ENCODE measurements at places on chromosomes 11 and 22.

- DNase-seq = no peak
Measured at GRCh38 chr11:8332891-8333290, 69.2 kb upstream of the LMO1 start.

GRCh38 chr11:112277941-112278340 is 17.3 kb upstream of the PLET1 start:
- no peak for DNase-seq

DNA sequence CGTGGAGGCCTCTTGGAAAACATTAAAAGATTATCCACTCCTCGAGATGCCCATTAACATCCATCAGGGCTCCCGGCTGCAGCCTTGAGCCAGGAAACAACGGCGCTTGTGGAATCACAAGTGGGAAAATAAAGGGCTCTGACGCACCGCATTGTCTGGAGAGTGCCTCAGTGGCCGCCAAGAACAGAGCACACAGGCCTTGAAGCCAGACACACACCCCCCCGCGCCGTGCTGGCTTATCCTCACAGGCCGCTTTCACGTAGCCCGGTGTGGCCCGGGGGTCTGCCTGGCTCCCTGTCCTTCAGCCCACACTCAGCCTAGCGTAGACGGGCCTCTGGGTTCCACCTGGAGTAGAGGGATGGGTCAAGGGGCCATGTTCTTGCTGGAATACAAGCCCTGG is 1020.5 kb downstream of the BRD1 start:
- DNase-seq = no peak

- no peak for DNase-seq
Measured at GRCh38 chr22:35598396-35598710, 18.8 kb downstream of the MB start.

DNA sequence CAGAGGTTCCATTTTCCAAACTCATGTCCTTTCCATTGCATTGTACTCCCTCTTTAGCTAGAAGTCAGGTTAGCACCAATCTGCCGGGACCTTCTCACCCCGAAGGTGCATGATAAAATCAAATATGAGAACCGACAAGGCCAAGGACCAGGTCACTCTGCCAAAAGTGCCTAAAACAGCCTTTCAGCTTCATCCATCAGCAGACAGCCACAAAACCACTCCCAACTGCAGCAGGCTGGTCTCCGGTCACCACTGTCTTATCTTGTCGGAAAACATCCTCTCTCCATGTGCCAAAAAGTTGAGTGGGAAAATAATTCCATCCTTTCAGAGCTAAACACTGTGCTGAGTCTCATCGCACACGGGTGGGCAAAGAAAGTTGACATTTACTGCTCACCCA is 1.4 kb downstream of the PI4KA start:
- no peak for DNase-seq

DNA sequence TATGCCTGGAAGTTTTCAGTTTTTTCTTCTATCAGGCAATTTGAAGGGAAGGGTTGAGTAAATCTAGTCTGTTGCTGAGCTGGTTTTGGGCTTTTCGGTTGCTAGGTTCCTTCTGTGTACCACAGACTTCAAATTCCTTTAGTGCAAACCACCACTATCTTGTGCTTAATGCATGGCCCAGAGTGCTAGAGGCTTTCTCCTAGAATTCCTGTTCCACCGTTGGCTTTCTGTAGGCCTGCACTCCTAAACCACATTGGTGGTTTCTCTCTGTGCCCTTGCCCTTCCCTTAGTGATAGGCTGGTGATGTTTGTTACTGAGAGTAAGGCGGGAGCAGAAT is 47.1 kb upstream of the CTSC start:
- DNase-seq = peak; percentile 73

GRCh38 chr11:125449565-125449964 is 46.5 kb downstream of the FEZ1 start:
- no peak for DNase-seq

- no peak for DNase-seq
Measured at GRCh38 chr11:72744474-72744873, 7.7 kb downstream of the ARAP1 start.

DNA sequence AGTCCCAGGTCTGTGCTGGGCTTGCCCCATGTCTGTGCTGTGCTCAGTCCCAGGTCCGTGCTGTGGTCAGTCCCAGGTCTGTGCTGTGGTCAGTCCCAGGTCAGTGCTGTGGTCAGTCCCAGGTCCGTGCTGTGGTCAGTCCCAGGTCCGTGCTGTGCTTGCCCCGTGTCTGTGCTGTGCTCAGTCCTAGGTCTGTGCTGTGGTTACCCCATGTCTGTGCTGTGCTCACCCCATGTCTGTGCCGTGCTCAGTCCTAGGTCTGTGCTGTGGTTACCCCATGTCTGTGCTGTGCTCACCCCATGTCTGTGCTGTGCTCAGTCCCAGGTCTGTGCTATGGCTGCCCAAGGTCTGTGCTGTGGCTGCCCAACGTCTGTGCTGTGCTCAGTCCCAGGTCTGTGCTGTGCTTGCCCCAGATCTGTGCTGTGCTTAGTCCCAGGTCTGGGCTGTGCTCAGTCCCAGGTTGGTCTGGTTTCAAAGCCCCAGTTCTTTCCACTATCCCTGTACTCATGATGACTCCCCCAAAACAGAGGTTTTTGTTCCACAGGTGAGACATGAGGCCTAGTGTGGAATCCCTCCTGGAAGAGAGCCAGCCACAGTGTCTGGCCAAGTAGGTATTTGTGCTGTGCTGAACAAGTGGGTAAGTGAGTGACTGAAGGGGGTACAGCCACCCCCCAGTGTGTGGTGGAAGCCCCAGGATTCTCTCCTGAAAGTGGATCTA is 34.8 kb downstream of the IRAG1 start:
- DNase-seq = no peak

DNA sequence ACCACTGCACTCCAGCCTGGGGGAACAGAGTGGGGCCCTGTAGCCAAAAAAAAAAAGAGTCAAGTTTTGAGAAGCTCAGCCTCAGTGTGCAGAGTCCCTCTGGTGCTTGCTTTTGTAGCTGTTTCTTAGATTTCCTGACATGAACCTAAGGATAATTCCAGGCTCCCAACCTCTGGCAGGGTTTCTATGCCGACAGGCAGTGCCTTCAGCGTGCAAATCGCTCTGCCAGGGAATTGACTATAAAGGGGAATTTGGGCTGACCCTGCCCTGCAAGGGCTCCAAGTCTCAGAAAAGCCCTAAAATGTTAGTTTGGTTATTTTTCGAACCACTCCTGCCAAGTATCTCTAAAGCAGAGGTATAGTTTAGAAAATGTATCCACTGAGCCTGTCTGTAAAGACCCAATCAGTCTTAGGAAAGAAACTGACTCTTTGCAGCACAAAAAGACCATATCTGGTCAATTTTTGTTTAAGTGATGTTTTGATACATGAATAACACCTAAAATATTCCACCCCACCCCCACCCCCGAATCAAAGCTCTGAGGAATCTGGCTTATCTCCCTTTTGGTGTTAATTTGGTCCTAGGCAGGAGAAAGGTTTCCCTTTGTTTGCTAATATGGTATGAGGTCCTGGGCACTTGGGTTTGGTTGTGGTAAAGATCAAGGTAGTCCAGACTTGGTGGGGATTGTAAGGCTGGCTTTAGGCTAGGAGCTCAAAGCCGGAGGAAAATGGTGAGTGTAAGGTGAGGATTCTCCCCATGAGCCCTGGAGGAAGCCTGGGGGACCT is 49.7 kb downstream of the ANO1 start:
- peak; percentile 42 for DNase-seq

DNA sequence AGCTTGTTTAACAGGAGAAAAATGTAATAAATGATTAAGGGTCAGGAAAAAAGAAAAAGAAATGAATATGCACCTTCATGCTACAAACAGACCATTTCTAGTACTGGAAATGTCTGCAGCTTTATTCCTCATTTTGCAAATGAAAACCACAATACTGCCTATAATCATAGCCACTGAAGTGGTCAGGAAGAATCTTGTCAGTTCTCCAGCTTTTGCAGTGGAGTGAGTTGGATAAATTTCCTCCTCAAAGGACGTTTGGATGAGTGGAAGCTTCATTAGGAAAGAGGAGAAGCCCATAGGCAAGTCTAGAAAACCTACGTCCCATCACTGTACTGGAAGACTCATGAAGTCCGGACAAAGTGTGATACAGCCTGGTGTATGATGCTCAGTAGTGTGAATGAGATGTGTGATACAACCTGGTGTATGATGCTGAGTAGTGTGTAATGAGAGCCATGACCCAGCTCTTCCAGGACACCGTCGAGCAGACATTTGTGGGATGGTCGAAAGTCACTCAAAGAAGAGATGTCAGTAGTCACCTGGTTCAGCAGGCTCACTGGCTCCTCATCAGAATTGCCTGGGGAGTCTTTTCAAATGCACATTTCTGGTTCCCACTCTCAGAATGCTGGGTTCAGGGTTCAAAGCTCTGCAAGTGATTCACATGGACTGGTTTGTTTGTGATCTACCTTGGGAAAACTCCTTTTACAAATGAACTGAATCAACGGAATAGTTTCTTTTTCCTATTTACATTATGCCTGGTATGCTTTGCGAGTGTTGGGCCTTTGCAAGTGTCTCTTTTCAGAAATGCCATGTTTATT is 101.3 kb downstream of the PDHX start:
- peak; percentile 64 for DNase-seq

DNA sequence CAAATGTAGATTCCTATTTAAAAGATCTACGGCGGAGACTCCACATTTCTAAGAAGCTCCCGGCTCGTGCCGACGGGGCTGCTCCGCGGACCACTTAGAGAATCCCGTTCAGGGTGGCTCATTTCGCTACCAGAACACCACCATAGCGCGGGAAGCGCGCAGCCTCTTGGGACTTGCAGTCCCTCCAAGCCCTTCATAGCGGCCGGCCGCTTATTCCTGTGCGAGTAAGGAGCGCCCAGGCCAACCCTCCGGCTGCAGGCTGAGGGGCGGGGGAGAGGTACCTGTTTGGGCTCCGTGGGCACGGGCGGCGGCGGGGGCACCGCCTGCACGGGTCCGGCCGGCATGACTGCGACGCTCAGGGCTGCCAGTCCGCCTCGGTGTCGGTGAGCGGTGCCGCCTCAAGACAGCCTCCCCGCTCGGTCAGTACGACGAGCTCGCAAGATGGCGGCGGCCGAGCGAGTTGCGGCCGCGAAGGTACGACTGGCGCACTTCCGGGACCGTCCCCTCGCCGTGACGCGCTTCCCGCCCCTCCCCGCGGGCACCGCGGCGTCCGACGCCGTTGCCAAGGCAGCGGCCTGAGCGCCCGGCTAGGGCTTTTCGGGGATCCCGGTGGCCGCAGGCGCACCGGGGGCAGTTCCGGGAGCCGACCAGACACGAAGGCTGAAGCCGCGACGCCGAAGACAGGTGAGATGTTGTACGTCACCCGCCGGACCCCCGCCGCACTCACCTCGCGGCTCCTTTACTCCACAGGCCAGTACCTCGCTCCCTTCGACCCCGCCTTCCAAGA is at the start of the genes CCDC157 and SF3A1:
Gene CCDC157 (plus strand): TSS at position 559 of the 787 bp plus-strand sequence. CDS start 8,994 bp downstream, outside the sequence.
Gene SF3A1 (minus strand): TSS at position 446 of the 787 bp plus-strand sequence. CDS start 102 bp downstream, at position 344.
- peak; percentile 96 for DNase-seq

GRCh38 chr22:49440931-49441330 is 386.7 kb downstream of the BRD1 start:
- DNase-seq = no peak

- DNase-seq = no peak
Measured at GRCh38 chr22:49550766-49551362, 276.8 kb downstream of the BRD1 start.

DNA sequence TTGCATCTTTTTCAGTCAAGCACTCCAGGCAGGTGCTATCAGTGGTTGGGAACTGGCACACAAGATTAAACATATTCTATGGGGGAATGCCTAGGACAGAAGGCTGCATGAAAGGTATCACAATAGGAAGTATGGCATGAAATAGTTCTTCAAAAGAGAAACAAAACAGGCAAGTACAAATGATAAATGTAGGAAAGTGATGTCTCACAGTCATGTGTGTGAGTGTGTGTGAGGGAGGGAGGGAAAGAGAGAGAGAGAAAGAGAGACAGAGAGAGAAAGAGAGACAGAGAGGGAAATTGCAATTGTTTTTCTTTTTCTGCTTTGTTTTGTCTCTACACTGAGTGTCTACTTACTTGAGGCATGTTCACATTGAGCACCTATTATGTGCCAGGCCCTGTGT is 456.3 kb downstream of the MIAT start:
- no peak for DNase-seq

- no peak for DNase-seq
Measured at GRCh38 chr11:75262436-75262835, 21.9 kb downstream of the TPBGL start.

- DNase-seq = no peak
Measured at GRCh38 chr22:40634119-40634903, 2.2 kb downstream of the MRTFA start.

GRCh38 chr11:94568200-94568599 is 1.0 kb downstream of the PIWIL4 start:
- DNase-seq = no peak

DNA sequence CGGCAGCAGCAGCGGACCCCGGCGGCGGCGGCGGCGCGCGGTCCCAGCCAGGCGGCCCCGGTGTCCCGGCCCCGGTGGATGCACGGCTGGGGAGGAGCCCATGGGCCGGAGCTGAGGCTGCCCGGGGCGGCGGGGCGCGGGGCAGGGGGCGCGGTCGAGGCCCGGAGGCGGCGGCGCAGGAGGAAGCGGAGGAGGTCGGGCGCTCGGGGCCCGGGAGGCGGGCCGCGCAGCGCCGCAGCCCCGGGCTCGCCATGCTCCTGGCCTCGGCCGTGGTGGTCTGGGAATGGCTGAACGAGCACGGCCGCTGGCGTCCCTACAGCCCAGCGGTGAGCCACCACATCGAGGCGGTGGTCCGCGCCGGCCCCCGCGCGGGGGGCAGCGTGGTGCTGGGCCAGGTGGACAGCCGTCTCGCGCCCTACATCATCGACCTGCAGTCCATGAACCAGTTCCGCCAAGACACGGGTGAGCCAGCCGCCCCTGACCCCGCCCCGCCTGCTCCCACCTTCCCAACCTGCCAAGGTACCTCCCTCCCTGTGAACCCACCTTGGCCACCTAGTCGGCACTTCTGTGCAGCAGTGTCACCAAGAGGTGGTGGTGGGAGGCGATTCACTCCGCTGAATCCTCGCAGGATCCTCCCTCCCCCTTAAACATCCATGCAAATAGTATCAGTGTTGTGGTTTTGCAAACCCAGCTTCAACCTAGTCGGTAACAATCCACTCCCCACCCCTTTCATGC is 580 bp downstream of the DTX4 start:
- DNase-seq = no peak

GRCh38 chr22:37234736-37235711 is 9.0 kb downstream of the RAC2 start:
- no peak for DNase-seq

DNA sequence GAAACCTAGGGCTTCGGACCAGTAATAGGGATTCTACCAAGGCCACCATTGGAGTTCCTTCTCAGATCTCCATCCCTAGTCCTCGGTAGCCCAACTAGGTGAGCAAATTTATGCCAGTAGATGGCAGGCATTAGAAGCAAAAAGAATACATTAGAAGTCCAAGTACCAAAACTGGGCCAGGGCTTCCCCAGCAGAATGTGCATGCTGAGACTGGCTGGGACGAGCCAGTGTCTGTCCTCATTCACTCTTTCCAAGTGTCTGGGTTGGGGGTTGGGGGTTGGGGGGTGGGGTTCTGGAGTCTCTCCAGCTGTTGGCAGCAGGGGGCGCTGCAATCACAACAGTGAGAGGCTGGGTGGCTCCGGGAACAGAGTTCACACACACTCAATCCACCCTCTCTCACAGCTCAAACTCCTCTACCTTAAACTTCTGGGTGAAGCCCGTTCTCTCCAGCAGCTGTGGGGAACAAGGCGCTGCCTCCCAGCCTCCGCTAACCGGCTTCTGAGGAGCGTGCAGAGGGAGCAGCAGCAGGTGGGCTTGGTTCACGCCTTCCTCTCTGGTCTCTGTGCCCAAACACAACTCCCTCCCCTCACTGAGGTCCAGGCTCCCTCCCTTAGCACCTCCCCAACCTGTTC is 57.5 kb downstream of the BTG4 start:
- peak; percentile 60 for DNase-seq

- DNase-seq = no peak
Measured at GRCh38 chr22:27455526-27455925, 346.0 kb downstream of the MN1 start.

GRCh38 chr22:43853328-43853931 is 8.9 kb downstream of the SULT4A1 start:
- no peak for DNase-seq

- DNase-seq = no peak
Measured at GRCh38 chr11:86957976-86958646, 2.9 kb upstream of the FZD4 start.

Data from astrocyte of the spinal cord (primary cell).